Natural killer cell treated with Interleukin-12 subunit alpha and Interleukin-12 subunit beta and Interleukin-15 and Interleukin-18, amount 100 ng/mL, for 72 hours (primary cell): ENCODE measurements at places on chromosomes 5 and 9. TPM values are rescaled to one million over a fixed set of nuclear protein-coding genes. Genes with fewer than 3 reads are reported as not detected.

The FRMPD1 gene
- not detected for total RNA-seq

The SPACA9 gene
- total RNA-seq = 1.0 TPM

The COX7C gene
- total RNA-seq = 342 TPM

The OLFML2A gene
- total RNA-seq = not detected

The ELAVL2 gene
- not detected for total RNA-seq

The CSF1R gene
- total RNA-seq = not detected

The GABBR2 gene
- total RNA-seq = not detected

- H3K27ac ChIP-seq = no peak overlapping the region
- no peaks in the 10 kb centered on the region for H3K4me1 ChIP-seq
- no peak overlapping the region for H3K4me3 ChIP-seq
- no peak for DNase-seq
- H3K27me3 ChIP-seq = no peaks in the 10 kb centered on the region
Observed at GRCh38 chr5:42349163-42349562, 74.1 kb upstream of the GHR start.

- peaks cover 41% of the 10 kb centered on the region for H3K4me1 ChIP-seq
- peaks cover 5% of the 10 kb centered on the region for H3K36me3 ChIP-seq
- H3K27ac ChIP-seq = peak overlapping the region; percentile 56
Observed at GRCh38 chr9:122091682-122092592, 1.2 kb downstream of the TTLL11 start.

GRCh38 chr9:124306098-124306735 is 48.5 kb downstream of the NEK6 start:
- peak overlapping the region; percentile 64 for H3K27ac ChIP-seq
- H3K36me3 ChIP-seq = no peaks in the 10 kb centered on the region
- peaks cover 14% of the 10 kb centered on the region for H3K4me1 ChIP-seq

- no peak overlapping the region for H3K27ac ChIP-seq
- DNase-seq = no peak
- H3K4me3 ChIP-seq = no peak overlapping the region
Observed at GRCh38 chr9:114603248-114603647, 7.8 kb upstream of the TMEM268 start.

GRCh38 chr5:69329905-69330489 is 2.6 kb downstream of the CCDC125 start:
- no peaks in the 10 kb centered on the region for H3K36me3 ChIP-seq
- no peaks in the 10 kb centered on the region for H3K27me3 ChIP-seq
- no peak overlapping the region for H3K27ac ChIP-seq
- no peak overlapping the region for H3K4me3 ChIP-seq
- no peak for DNase-seq

DNA sequence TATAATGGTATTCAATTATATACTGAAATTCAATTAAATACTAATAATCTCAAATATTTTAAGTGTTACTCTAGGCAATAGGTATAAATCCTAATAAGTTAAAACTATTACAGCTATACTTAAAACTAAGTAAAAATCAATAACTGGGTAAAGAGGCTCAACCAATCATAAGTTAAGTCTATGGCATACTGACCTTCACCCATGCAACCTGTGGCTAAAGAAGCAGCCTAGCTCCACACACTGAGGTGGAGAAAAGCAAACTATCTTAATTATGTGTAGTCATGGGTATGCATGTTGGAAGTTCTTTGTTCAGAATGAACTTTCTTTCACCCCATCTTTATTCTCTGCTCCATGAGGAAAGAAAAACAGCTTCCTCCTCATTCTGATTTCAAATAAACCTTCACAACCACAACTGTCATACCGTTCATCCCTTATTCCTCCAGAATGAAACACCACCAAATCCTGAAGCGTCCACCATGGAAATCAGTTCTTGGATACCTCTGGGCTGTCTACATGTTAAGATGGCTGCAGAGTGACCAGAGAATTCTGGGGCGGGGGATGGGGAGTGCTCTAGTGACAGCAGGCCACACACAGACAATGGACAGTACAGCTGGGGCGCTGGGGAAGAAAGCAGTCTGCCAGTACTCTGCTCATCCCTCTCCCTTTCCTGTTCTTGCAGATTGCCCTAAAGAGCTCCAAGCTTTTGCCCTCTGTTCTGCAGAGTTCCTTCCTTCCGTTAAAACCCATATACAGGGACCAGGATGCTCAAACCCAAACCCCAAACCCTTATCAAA is 62.3 kb downstream of the RIGI start:
- no peak overlapping the region for H3K4me3 ChIP-seq
- H3K27ac ChIP-seq = no peak overlapping the region
- DNase-seq = no peak
- no peaks in the 10 kb centered on the region for H3K27me3 ChIP-seq

DNA sequence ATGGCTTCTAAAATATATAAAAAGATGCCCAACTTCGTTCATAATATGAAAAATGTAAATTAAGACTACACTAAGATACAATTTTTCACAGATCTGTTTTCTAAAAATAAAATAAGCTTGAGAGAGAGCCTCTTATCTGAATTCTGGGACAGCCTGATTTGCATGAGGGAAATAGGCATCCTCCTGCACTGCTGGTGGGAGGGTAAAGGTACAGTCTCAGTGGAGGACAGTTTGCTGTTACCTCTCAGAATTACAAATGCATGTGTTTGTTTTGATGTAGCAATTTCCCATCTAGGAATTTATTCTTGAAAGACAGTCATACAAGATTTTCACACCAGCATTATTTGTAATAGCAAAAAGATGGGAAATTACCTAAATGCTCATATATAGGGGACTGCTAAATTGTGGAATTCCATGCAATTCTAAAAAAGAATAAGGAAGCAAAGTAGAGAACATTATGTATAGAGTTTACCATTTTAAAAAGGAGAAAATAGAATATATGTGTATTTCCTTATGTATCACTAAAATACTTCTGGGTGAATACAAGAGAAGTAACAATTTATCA is 75.7 kb downstream of the ZSWIM6 start:
- H3K4me3 ChIP-seq = peak overlapping the region; percentile 86
- H3K4me1 ChIP-seq = peaks cover 19% of the 10 kb centered on the region
- DNase-seq = no peak
- no peaks in the 10 kb centered on the region for H3K27me3 ChIP-seq

- H3K4me1 ChIP-seq = peaks cover 54% of the 10 kb centered on the region
- peak overlapping the region; percentile 99 for H3K27ac ChIP-seq
- H3K27me3 ChIP-seq = no peaks in the 10 kb centered on the region
Observed at GRCh38 chr5:91281401-91281800, 101.7 kb downstream of the ARRDC3 start.

GRCh38 chr5:43432486-43433375 is 20.5 kb upstream of the CCL28 start:
- no peak for DNase-seq
- H3K27me3 ChIP-seq = no peaks in the 10 kb centered on the region
- peaks cover 8% of the 10 kb centered on the region for H3K36me3 ChIP-seq

DNA sequence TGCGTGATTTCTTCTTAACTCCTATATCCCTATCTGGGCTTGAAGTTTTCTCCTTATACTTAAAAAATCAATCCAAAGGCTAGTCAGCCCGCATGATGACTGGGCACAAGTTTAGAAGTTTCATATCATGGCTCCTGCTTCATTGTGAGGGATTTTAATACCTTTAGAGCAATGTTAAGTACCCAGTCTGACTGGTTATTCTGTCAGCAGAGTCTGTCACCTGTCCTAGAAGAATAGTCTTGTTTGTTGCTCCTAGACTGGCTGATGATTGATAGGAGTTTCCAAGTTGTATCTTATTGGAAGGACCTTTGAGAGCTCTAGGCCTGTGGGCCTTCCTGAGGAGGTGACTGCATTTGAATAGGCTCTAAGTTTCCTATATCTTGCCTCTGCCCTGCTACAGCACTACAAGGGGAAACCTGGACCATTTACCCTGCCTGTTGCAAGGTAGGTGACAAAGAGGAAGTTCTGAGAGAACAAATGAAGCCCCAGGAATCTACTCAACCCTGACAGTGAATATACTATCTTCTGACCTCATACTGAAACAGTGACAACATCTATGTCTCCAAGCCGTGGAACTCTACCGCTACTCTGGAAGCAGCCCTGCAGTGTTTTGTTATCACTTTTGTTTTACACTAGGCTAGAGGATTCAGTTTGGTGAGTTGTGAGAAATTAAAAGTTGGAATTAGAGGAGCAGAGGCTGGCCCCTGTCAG is 66.5 kb downstream of the F2RL2 start:
- no peak for DNase-seq
- H3K4me1 ChIP-seq = peaks cover 58% of the 10 kb centered on the region
- H3K27ac ChIP-seq = peak overlapping the region; percentile 76
- H3K4me3 ChIP-seq = peak overlapping the region; percentile 36

DNA sequence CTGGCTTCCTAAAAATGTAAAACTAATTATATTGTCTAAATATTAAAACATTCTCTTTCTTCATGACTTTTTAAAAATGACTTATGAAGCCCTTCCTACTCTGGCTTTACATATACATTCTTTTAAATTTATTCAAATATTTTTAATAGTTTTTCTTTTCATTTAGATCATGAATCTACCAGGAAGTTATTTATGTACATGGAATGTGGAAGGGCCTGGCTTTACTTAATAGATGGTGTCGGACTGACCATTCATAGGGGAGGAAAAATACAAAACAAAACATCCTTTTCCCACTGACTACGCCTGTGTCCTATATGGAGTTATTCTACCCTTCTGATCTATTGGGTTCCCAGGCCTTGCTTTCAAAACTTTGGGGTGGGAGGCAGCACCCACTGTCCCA is 129.8 kb downstream of the MACROH2A1 start:
- peaks cover 24% of the 10 kb centered on the region for H3K27me3 ChIP-seq
- no peaks in the 10 kb centered on the region for H3K36me3 ChIP-seq
- H3K4me3 ChIP-seq = no peak overlapping the region
- no peaks in the 10 kb centered on the region for H3K4me1 ChIP-seq
- no peak overlapping the region for H3K27ac ChIP-seq
- no peak for DNase-seq

DNA sequence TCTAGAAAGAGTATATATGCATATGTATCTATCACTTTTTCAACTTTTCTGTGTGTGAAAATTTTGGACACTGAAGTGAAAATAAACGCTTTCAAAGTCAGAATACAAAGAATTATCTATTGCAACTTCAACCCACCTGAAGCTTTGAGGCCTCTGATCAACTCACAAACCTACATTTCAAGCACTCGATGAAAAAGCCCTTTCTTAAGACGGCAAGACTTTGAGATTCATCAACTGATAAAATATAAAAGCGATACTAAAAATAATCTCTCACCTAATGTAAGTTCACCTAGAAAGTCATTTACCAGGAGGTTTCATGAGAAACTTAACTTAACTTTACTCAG is 1.2 kb downstream of the GOLPH3 start:
- peak overlapping the region; percentile 95 for H3K4me3 ChIP-seq
- H3K36me3 ChIP-seq = peaks cover 42% of the 10 kb centered on the region
- peak overlapping the region; percentile 98 for H3K27ac ChIP-seq
- peaks cover 28% of the 10 kb centered on the region for H3K4me1 ChIP-seq
- H3K27me3 ChIP-seq = no peaks in the 10 kb centered on the region

DNA sequence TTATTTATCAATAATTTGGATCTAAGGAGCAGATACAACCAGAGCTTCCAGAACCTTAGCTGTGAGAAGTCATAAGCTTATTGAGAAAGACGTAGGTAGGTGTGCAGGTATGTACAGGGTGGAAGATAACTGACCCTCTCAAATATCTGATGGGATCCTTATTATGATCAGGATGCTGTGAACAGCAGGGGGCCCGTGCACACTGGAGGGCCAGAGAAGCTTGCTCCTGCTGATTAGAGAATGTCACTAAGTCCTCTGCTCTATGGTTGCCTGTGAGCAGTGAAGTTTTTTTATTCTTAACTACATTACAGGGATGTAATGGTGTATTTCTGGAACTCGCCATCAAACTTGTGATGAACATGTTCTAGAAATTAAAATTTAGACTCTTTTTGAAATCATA is 108.9 kb upstream of the POU5F2 start:
- H3K4me1 ChIP-seq = no peaks in the 10 kb centered on the region
- H3K36me3 ChIP-seq = peaks cover 18% of the 10 kb centered on the region
- H3K27me3 ChIP-seq = no peaks in the 10 kb centered on the region
- H3K4me3 ChIP-seq = no peak overlapping the region

DNA sequence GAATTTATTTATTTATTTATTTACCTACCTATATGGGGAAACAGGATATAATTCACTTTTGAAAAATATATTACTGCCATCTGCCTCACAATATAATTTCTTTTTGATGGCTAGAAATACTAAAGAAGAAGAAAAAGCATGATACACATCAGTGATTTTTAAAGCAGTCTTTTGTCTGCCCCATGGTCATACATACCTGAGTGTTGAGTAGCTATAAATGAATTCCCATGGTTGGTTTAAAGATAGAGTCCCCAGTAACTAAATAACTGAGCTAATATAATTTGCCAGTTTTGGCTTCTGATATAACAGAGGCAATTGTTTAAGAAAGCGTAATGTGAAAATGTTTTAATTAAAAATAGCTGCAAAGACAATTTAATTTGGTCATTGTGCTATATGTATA is 447.8 kb downstream of the PDE4D start:
- no peak overlapping the region for H3K4me3 ChIP-seq
- H3K27ac ChIP-seq = no peak overlapping the region
- no peaks in the 10 kb centered on the region for H3K36me3 ChIP-seq
- no peak for DNase-seq

DNA sequence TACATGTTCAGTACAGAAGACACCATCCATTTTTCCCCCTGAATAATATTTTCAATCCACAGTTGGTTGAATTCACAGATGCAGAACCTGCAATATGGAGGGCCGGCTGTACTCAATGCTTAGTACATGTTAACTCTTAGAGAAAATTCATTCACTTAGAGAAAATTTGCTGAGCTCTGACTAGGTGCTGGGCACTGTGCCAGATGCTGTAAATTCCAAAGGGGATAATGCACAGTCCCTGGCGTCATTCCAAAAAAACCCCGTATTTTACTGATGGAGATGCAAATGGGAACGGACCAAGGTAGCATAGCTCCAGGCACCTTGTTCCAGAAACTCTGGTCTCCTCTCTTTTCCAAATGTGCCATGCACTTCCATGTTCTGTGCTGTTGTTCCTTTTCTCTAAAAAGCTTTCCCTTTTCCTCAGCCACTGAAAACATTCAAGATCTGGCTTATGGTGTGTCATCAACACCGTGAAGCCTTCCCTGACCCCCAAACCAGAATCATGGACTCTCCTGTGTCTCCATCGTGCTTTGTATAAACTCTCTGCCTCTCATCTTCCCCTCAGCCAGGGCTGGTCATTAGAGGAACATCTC is 55.7 kb upstream of the COL15A1 start:
- no peak overlapping the region for H3K4me3 ChIP-seq
- H3K4me1 ChIP-seq = no peaks in the 10 kb centered on the region
- no peak for DNase-seq
- H3K27me3 ChIP-seq = peaks cover 30% of the 10 kb centered on the region

DNA sequence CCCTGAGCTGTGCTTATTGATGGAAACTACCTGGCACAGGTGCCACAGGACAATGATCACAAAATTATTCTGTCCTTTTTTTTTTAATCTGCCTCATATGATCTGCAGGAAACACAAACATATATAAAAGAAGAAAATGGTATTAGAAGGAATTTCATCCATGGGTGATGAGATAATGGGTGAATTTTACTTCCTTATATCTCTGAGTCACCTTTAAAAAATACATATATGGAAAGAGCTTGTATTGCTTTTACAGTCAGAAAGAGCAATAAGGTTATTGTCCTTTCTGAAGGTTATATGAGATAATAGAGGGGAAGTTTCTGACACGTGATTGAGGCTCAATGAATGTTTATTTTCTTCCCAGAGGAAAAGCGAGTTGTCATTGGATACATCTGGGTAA is 31.6 kb downstream of the NEURL1B start:
- H3K36me3 ChIP-seq = no peaks in the 10 kb centered on the region
- H3K27ac ChIP-seq = no peak overlapping the region
- no peaks in the 10 kb centered on the region for H3K4me1 ChIP-seq
- DNase-seq = no peak
- H3K4me3 ChIP-seq = no peak overlapping the region
- H3K27me3 ChIP-seq = no peaks in the 10 kb centered on the region
